ENCODE measurements at places on chromosomes 5 and 9.
A peak's percentile ranks its signal among the peaks of the same experiment; 100 is the strongest.

GRCh38 chr9:135369412-135369990, 110.1 kb upstream of the PPP1R26 start:
- DNase-seq = peak; percentile 57

- DNase-seq = no peak
Measured at GRCh38 chr9:89425024-89425805, 72.7 kb downstream of the SEMA4D start.

DNA sequence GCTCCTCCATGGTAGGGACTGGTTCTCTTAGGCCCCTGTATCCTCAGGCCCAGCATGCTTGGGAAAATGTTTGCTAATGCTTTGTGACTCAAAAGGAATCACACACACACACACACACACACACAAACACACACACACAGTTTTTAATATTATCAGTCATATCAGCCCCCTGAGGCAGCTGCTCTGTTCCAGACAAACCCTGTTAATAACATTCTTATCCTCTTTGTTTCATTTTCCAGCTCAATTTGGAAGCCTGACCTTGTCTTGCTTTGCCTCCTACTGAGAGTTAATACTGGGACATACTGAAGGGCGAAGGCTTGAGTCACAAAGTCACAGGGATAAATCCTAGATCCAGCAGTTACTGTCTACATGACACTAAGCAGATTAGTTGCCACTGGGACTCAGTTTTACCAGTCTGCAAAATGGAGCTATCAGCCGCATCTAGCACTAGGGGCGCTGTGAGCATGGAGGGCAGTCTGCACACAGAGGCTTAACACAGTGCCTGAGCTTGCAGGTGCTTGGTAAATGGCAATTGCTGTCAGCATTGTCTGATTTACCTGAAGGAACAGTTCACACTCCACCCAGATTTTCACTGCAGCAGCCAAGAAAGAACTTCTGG, 37.1 kb upstream of the KCNMB1 start:
- DNase-seq = no peak

- no peak for DNase-seq
Measured at GRCh38 chr5:80764786-80765185, 110.0 kb upstream of the DHFR start.

DNA sequence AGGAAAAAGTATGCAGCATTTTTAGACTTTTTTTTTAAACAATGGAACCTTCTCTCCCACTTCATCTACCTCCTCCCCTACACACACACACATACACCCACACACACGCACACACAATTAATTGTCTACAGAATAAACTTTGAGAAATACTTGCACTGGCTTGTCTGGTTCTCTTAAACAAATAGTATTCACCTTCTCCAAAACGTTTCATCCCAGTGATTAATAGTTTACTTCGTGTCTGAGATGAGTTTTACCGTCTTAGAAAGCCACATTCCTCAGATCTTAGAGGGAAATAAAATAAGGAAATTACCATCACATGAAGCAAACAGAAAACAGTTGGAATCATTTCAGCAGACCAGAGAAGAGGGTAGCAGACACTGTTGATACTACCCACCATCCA, 570.6 kb upstream of the CLINT1 start:
- DNase-seq = peak; percentile 86

DNA sequence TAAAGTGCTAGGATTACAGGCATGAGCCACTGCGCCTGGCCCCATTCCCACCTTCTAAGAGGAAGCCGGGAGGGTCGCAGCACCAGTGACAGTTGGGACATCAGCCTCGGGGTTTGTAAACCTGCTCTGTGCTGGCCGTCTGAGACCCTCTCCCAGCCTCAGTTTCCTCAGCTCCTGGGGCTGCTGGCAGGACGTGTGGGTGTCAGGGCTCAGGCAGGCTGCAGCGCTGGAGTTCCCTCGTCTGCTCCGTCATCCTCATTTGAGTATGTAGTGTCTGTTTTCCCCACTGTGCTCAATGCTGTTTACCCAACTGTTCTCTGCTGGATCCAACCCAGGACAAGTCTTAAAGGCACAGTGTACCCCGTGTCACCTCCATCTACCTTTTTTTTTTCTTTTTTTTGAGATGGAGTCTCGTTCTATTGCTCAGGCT, 2.0 kb upstream of the NINJ1 start:
- DNase-seq = peak; percentile 55
